D721Med (cell line): ENCODE measurements at places on chromosomes 4 and X.

DNA sequence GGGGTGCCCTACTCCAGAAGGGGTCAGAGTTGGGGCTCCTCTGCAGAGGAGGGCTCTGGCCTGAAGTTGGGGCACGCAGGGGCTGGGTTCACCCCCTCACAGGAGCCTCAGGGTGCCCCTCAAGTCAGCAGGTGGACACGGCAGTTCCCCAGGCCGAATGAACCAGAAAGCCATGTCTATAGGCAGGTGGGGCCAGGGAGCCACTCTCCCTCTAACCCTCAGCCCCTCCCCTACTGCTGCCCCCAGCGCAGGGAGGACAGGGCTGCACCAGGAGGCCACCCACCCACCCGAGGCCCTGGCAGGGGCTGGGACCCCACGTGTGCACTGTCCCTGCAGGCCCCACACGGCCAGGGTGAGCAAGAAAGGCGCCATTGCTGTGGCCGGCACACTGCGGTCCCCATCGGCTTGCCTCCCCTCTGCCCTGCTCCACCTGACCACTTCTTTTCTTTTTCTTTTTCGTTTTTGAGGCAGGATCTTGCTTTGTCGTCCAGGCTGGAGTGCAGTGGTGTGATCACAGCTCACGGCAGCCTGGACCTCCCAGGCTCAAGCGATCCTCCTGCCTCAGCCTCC is 83.8 kb downstream of the FAM53A start:
- no peak for DNase-seq

DNA sequence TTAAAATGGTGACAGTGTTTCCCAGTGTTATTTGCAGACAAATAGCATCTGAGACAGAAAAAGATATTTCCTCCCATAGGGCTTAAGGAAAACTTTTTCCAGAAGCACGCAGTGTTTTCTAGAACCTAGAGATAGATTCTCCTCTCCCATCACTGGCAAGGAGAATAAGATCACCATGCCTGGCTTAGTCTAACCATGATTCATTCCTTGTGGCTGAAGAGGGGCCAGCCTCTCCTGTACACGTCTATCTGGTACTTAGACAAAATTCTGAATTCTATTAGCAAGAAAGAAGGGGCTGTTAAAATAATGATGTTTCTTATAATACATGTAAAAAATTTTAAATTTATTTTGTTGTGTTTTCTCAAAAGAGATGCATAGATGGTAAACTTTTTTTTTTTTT is 296.1 kb upstream of the LDB2 start:
- DNase-seq: no peak

DNA sequence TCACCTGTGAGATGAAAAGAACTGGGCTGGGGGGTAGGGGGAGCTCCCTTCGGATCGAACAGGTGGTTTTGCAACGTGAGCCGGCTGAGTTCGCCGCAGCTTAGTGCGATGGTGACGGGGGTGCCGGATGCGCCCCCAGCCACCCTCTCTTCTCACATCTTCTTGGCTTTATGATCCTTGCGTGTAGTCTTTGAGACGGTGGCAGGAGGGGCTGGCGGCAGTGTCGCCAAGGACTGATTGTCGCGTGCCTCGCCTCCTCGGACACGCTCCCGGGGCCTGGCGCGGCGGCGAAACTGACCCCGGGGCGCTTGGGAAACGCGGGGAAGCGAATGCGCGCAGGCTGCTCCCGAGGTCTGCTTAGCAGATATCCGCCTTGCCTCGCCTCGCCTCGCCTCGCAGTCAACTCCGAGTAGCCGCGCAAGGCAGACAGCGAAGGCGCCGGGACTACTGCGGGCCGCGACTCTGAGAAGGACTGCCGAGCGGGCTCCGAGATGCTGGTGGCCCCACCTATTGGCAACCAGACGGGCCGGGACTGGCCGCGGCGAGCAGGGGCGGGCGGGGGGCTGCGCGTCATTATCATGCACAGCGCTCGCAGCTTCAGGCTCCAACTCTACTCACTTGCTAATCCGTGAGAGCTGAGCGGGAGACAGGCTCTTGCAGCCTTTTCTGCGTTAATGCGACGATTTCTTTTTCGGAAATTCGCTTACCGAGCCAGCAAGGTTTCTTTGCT is 1.5 kb downstream of the GRID2 start:
- peak; percentile 18 for DNase-seq

DNA sequence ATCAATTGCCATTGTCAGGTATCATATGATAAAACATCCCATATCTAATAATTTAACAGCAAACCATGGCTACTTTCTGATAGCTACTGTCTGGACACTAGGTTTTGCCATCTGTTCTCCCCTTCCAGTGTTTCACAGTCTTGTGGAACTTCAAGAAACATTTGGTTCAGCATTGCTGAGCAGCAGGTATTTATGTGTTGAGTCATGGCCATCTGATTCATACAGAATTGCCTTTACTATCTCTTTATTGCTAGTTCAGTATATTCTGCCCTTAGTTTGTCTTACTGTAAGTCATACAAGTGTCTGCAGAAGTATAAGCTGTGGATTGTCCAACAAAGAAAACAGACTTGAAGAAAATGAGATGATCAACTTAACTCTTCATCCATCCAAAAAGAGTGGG is 7.0 kb downstream of the NPY5R start:
- no peak for DNase-seq

GRCh38 chr4:6568689-6569332 is 6.2 kb upstream of the MAN2B2 start:
- DNase-seq: no peak

GRCh38 chrX:133151336-133151735 is 54.4 kb upstream of the USP26 start:
- DNase-seq: no peak

GRCh38 chr4:140098455-140099160 is 55.4 kb downstream of the MAML3 start:
- no peak for DNase-seq

GRCh38 chrX:115533485-115533884 is 27.5 kb upstream of the PLS3 start:
- DNase-seq: no peak
